Omental fat pad (tissue), 4 donors: ENCODE measurements at places on chromosomes 5 and 9.

- DNase-seq: no peak
Observed at GRCh38 chr9:14907360-14907685, 2.9 kb downstream of the FREM1 start.

GRCh38 chr5:31935496-31936369, 238.4 kb downstream of the GOLPH3 start:
- DNase-seq: no peak

- no peak for DNase-seq
Observed at GRCh38 chr5:80069918-80070318, 34.8 kb downstream of the THBS4 start.

DNA sequence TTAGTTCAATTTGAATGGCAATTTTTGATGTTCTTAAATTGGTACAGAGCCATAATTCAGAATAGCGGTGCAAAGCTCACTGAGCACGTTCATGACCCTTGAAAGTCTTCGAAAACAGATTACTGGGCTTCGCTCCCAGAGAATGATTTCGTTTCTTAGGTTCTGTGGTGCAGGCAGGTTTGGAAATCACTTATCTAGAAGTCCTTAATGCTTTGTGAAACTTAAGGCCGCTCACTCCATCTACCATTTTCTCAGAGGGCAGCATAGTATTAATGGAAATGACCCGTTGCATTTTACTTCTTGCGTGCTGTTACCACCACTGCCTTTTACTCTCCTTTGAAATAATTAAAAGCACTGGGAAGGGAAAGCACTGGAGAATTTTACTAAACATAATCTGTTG, 2.9 kb upstream of the MAT2B start:
- no peak for DNase-seq

- no peak for DNase-seq
Observed at GRCh38 chr9:85530721-85531120, 211.0 kb downstream of the AGTPBP1 start.

DNA sequence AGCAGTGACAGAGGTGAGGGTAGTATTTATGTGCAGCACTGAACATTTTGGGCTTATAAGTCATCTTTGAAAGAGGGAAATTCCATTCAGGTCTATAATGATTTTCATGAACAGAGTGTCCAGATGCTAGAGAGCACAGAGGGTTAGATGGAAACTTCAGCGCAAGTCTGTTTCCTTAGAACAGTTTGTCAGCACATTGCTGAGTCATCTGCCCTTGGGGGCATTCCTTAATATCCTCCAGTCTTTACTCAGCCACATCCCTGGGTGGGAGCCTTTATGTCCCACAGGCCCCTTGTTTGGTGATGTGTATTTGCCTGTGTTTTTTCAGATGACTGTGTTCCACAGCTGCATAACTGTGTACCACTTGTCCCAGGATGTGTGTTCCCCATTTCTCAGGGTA, 138.5 kb upstream of the S1PR3 start:
- no peak for DNase-seq

DNA sequence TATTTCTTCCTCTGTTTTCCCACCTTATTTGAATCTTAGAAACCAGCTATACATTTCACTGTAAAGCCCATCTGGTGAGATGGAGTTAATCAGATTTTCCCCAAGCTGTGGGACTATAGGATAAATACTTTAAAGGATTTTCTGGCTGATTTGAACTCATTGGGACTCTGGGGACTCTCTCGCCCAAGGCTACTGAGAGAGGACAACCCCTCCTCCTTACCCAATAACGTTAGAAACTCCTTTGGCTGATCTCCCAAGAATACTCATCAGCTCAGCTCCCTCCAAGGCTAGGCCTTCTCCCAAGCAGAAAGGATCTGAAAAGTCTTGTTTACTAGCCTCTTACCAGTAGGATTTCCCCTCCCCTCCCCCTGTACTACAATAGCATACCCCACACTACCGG, 1.5 kb upstream of the GLRA1 start:
- DNase-seq: no peak

DNA sequence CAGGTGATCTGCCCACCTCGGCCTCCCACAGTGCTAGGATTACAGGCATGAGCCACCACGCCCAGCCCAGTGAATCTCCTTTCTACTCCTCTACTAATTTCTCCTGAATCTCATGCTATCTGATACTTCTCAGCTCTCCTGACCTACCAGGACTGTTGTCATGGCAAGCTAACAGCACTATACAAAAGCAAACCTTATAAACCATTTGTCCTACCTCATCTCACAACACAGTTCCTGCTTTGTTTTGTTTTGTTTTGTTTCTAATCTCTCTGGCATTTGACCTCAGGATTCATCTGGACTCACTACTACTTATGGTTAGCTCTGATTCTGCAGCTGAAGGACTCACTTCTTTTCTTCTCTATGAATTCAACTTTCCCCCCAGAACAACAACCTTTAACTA, 734.8 kb downstream of the TLE1 start:
- DNase-seq: no peak

DNA sequence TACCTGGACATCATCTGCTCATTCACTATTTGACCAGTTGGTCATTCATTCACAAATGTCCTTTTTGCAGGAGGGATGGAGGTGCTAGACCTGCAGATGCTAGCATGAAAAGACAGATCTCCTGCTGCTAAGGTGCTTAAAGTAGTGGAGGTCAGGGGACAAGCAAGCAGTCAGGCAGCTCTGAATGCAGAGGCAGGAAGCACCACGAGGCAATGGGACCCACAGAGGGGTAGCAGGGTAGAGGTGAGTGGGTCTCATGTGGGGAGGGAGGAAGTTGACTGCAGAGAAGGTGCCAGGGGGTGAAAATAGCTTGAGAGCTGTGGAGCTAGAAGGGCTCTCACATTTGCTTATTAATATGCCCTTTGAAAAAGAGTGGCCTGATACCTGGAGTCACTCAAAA, 25.2 kb downstream of the FXN start:
- no peak for DNase-seq

GRCh38 chr5:125017796-125018195, 271.4 kb upstream of the ZNF608 start:
- DNase-seq: no peak

GRCh38 chr5:36638056-36638455, 31.6 kb downstream of the SLC1A3 start:
- no peak for DNase-seq

DNA sequence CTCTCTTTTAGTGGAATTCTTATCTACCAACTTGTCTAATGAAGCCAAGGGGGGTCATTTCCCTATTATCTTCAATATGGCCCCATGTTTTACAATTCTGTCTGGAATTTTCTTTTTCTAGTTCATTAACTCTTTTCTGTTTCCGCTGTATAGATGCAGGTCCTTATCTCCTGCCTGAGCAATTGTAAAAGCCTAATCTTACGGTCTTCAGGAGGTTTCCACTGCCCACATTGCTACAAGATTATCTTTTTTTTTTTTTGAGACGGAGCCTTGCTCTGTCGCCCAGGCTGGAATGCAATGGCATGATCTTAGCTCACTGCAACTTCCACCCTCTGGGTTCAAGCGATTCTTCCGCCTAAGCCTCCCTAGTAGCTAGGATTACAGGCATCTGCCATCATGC, 132.3 kb downstream of the UNC13B start:
- no peak for DNase-seq

- no peak for DNase-seq
Observed at GRCh38 chr5:162657076-162657475, 589.5 kb downstream of the GABRG2 start.

DNA sequence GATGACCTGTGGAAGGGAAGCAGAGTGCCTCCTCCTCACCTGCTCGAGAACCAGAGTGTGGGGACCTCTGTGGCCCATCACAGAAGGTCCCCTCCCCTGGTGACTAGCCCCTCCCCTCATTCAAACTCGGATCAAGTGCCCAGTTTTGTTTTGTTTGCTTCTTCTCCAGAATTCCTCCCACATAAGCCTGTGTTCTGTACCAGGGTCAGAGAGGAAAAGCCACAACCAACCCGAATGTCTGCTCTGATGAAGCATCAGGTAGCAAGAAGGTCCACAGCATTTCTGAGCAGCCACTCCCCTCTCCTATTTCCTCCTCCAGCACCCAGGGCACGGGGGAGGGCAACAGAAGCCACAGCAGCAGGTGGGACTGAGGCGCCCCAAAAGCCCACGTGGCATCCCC, 58.2 kb downstream of the HSD17B3 start:
- DNase-seq: no peak

DNA sequence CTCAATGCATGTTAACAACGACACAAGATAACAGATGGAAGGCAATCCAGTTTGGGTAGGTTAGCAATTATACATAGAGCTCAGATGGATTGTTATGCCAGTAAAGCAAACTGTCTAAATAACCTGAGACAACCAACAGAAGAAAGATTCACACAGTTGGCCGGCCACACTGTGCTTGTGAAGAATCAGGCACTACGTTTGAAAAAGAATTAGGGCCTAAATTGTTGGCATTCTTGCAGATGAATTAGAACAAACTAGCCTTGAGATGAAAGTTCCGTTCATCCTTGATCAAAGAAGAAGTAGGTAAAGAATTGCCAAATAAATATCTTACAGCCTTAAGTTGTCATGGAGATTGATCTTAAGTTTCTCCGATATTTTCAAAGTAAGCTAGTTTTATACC, 210.6 kb downstream of the CDH18 start:
- DNase-seq: no peak

DNA sequence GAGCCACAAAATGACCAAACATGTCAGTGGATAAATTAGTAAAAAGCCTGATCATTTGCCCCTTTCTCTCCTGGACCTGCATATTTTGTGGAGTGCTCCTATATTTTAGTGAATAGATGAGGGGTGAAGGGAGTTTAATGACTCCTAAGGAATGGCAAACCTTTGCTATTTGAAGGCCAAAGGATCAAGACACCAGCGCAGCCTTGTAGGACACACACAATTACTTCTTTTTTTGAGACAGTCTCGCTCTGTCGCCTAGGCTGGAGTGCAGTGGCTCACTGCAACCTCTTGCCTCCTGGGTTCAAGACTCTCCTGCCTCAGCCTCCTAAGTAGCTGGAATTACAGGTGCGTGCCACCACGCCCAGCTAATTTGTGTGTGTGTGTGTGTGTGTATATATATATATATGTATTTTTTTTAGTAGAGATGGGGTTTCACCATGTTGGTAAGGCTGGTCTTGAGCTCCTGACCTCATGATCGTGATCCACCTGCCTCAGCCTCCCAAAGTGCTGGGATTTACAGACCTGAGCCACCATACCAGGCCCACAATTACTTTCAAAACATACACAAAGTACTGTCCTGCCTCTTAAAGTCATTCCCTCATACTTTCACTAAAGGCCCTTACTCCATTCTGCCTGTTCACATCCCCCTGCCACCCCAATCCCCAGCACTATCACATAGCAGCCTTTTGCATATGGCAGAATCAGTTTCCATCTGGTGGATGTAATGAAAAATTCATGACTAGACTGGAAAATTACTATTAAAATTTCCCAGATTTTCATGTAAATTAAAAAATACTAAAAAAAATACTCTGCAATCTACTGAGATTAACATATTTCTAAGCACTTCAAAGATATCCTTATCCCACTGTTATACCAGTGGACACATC, 60.4 kb downstream of the CSNK1A1 start:
- DNase-seq: no peak
